ENCODE measurements at places on chromosomes 1 and 21.

- no peak for DNase-seq
Measured at GRCh38 chr1:164922585-164922984, 363.6 kb downstream of the PBX1 start.

DNA sequence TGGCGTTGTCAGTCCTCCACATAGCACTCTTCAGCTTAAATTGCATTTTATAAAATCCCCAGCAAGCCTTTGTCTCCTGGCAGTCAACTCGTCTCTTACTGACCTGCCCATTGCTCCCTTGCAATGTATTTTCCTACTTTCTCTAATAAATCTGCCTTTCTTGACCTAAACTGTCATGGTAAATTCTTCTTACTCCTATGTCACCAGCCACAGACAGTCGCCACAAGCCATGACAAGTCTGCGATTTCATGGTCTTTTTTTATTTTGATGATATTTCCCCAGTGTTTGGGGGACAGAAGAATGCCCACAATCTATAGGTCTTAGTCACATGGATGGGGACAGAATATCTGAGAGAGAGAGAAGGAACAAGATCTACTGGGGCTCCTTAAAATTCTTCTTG is 8.4 kb downstream of the IFNAR2 start:
- no peak for DNase-seq

DNA sequence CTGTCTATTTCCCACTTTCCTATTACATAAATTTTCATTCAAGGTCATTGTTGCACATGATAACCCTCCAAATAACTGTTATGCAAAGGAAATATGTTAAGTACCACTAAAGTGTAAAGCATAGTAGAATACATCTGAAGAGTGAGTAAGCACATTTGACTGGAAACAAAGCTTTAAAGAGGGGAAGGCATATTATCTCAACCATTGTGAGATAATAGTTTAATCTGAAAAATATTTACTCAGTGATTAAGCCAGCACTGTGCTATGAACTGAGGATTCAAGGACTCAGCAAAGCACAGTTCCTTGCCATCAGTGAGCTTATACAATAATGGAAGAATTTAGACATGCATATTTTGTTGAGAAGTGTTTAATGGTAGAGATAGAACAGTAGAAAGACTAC is 127.4 kb downstream of the HMCN1 start:
- DNase-seq: peak; percentile 62

DNA sequence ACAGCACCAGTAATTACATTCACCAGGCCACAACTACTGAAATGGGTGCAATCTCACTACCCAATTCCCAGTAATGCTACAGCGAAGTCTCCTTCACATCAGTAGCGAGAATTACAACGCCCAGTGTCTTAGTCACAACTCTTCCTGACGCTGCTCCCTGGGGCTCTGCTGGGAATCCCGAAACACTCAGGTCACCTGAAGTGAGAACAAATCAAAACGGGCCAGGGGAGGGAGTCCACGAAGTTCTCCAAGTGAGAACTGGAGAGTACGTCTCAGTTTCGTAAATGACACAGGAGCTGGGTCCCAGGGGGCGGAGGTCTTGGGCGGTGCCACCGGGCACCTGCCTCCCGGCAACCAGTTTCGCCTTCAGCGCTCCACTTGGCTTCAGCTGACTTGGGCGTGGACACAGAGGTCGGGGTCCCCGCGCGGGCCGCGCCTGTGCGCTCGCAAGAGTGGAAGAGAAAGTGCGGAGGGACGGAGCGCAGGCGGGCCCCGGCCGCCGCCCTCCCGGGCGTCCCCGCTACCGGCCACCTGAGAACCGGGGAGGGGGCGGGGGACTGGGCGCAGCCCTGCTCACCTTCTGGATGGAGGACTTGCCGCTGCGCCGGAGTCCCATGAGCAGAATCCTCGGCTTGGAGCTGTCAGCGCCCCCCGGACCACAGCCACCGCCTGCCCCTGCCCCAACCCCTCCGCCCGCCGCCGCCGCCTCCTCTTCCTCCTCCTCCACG is 575 bp downstream of the RRAGC start:
- peak; percentile 27 for DNase-seq

- DNase-seq: no peak
Measured at GRCh38 chr21:40564318-40564717, 282.6 kb downstream of the DSCAM start.

DNA sequence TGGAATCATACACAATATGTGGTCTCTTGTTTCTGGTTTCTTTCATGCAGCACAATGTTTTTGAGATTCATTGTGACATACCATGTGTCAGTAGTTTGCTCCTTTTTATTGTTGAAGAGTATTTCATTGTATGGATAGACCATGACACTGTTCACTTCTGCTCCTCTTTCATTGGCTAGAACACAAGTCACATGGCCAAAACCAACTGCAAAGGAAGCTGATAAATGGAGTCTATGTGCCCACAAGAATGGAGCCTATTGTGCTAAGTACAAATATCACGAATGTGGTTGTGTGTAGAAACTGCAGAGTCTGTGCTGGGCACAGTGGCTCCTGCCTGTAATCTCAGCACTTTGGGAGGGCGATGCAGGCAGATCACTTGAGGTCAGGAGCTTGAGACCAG is 28.6 kb upstream of the FNBP1L start:
- no peak for DNase-seq

GRCh38 chr1:248857749-248858095 is 1.2 kb downstream of the ZNF692 start:
- no peak for DNase-seq

GRCh38 chr1:222420633-222421032 is 127.3 kb downstream of the HHIPL2 start:
- no peak for DNase-seq

- peak; percentile 34 for DNase-seq
Measured at GRCh38 chr1:63774617-63775417, 1.0 kb downstream of the ROR1 start.

DNA sequence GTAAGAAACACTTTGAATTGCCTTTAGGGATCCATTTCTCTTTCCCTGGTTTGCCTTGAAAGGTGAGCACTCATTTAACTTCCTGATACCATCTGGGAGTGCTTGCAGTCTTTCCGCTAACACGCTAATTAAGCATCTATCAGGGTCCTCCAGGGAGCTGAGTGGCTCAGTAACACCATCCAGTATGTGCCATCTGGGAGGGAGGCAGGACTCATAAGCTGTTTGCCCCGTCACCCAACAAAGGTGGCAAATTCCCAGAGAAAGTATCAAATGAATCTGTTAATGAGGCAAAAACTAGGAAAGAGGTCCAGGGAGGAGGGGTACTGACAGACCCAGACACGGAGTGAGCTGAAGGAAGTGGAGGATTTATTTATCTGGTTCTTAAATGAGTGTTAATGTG is 430.9 kb downstream of the HLX start:
- no peak for DNase-seq

Data from fibroblast of skin of scalp (primary cell).